ENCODE measurements at places on chromosomes 4 and X.

GRCh38 chrX:121975671-121976070, 928.3 kb downstream of the GLUD2 start:
- DNase-seq: no peak

- DNase-seq: no peak
Measured at GRCh38 chr4:165325732-165326512, 1.5 kb upstream of the MSMO1 start.

DNA sequence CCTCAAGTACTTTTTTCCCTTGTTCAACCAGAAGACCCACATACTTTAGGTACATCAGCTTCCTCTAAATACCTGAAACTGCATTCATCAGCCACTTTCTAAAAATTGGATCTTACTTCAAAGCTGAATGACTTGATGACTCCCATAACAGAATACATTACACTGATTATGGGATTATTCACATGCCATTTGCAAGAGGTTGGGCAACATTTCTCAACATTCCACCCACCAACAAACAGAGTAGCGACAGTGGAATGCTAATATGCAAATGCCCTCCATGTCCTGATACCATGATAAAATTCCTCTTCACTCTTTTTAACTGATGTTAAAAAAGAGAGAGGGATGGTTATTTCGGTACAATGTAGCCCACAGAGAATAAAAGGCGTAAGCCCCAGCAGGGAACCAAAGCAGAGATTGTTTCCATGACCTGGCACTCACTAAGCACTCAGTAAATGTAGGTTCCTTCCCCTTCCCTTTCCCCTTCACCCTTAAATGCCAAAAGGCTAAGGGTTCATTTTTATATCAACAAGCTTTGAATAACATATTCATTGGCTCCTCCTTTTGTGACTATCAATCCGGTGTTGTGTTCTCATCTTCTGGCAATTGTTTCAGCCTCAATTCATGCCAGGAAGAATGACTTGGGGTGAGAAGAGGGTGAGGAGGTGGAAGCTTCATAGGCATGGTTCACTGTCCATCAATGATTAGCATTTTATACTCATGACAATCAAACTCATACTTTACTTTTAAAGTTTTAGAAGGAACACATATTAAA, 317.2 kb downstream of the DHX15 start:
- DNase-seq: no peak

DNA sequence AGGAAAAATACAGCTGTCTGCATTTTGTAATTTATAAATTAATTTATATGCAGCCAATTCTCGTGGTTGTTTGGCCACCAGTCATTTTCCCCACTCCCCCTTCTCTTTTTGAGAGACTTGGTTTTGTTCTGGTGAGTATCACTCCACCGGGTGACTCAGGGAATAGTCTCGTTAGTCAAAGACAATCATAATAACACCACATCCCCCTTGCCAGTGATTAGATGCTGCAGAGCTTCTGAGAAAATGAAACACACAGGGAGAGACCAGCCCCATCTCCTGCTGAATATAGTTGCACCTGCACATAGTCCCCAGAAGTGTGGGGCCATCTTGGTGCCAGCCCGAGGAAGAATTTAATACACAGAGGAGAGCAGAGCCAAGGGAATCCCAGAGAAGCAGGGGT, 8.0 kb upstream of the FNIP2 start:
- no peak for DNase-seq

DNA sequence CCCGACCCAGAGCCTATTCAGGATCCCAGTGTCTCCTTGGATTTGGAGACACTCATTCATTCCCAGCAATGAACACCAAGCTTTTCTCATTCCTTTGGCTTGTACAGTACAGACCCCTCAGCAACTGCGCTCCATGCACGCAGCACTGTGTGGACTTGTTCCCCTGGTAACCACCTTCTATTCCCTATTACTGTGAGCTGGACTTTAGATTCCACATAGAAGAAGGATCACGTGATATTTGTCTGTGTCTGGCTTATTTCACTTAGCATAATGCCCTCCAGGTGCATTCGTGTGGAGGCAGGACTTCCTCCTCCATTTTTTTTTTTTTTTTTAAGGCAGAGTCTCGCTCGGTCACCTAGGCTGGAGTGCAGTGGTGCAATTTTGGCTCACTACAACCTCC, 106.4 kb downstream of the PHKA2 start:
- DNase-seq: no peak

DNA sequence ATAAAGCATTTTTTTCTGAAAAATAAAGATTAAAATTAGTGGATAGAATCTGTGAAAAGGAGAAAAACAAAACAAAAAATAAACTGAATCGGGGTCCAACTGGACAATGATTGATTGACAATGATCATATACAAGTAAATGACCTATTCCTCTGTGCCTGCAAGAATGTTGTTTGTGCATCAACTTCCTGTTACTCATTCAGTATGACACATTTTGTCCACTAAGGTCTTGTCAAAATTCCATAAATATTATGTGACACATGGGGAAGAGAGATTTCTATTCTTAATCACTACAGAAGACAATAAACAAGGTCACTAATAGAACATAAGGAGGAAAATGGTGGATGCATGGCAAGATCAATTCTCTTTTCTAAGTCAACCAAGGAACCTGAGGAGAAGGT, 54.9 kb downstream of the F8 start:
- DNase-seq: no peak

DNA sequence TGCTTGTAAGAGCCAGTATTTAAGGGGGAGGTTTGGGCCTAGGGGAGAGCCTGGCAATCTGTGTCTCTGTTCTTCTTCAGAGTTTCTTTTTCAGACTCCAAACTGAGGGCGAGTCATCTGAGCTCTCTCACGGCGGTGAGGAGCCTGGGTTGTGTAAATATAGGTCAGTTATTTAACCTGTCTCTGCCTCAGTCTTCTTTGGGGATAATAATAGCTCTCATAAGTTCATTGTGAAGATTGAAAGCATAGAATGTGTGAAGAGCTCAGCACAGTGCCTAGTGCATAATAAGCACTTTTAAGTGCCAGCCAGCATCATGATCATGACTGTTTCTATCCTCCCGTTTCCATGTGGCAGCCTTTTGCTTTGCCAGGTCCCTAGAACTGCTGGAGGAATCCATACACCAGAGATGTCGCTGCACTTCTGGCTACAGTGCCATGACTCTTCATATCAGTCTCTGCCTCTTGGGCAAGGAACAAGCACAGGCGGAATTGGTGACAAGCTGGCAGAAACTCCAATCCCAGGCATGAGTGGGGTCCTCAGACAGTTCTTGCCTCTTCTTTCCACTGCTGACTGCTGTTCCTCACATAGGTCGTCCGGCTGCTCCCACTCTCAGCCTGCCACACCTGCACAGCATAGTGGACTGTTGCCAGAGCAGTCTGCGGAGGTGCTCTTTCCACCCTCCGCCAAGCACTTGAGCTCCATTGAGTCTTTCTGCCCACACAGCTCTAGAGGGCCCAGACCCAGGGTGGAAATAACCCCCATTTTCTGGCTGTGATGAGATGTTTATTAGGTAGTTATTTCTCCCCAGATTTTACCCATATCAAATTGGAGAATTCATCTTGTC, 103.7 kb upstream of the MAML3 start:
- DNase-seq: no peak

DNA sequence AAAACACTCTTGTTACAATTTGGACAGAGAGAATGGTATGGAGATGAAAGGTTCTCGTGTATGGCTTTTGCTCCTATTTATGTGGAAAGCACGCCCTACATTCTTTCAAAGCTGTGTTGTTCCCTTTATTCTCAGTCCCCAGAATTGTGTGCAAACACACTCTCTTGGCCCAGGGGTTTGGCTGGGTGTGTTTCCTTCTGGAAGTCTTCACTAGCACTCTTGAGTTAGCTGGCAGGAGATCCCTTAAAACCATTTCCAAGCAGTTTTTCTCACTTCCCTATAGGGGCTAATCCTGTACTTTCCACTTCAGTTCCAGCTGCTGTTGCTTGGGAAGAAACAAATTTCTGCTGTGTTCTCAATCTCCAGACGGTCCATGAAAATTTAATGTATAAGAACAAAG, 35.1 kb downstream of the FHL1 start:
- no peak for DNase-seq

- DNase-seq: no peak
Measured at GRCh38 chrX:111585337-111585736, 73.9 kb downstream of the SERTM2 start.

- no peak for DNase-seq
Measured at GRCh38 chr4:132218406-132218805, 930.7 kb upstream of the PCDH10 start.

DNA sequence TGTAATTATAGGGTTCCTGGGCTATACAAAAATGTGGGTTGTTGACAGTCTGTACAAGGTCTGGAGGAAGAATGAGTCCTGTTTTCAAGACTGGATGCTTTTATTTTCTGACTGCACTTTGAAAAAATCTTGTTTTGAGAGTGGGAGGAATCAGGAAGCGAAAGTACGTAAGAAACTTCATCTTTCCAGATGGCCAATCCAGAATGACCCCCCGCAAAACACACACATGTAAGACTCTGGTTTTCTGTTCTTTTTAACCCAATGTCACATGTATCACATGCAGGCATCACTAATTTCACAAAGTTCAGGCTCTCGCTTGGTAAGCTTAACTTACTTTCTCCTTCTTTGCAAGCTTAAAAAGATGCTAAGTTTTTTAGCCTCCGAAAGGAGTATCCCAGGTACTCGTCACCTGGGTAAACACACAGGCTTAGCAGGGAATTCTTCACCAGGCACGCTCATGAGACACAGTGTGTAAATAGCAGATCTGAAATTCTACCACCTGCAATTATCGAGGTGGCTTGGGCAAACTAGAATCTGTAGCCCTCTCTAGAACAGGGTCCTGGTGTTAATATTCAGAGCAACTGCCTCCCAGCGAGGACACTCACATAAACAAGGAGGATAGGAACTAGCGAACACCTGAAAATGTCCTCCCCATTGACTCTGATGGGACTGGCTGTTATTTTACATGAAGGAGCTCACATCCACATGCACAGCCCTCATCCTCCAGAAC, 90.7 kb downstream of the NSUN7 start:
- DNase-seq: no peak

- no peak for DNase-seq
Measured at GRCh38 chr4:107866726-107867125, 42.0 kb downstream of the SGMS2 start.

DNA sequence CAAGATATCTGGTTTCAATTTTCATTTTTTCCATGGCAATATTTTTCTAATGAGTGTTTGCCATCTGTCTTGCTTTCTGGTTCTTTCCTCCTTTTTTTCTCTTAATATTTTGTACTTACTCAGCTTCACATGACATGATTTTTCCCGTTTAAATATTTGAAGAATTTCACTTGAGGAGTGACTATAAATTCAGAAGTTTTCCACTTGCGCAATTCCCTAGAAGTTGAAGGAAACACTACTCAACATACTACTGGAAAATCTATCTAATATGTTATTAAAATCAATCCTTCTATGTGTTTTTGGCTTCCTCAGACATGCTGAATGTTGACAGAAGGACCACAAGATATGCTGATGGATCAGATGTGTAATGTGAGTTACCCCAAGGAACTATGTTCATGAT, 36.8 kb upstream of the BANK1 start:
- DNase-seq: no peak

DNA sequence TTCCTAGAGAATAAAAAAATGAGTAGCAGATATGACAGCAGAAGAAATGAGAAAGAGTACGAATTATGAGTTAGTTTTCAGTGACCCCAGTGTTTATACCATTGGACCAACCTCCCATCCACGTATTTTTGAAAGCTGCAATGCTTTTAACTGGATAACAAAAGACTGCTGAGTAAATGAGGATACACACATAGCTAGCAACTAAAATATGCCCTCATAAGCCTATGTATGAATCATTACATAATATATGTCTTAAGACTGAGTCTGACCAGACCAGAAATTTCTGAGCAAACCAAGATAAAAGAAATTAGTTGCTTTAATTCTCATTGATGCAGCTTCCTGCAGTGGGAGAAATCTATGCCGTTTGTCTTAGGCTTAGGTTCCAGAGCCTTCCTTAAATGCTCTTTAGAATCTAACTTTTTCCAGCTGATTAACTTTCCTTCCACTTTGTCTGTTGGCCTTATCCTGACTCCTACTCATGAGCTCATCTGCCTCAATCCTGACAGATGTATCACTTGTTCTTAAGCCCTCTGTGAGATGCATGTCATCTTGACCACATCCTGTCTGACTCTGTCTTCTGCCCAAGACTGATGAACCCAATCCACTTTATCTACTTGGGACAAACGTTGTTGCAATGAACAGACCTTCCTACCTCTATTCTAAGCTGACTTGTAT, 301.4 kb upstream of the AADAT start:
- no peak for DNase-seq

GRCh38 chr4:8090744-8091301, 67.8 kb downstream of the ABLIM2 start:
- DNase-seq: no peak

DNA sequence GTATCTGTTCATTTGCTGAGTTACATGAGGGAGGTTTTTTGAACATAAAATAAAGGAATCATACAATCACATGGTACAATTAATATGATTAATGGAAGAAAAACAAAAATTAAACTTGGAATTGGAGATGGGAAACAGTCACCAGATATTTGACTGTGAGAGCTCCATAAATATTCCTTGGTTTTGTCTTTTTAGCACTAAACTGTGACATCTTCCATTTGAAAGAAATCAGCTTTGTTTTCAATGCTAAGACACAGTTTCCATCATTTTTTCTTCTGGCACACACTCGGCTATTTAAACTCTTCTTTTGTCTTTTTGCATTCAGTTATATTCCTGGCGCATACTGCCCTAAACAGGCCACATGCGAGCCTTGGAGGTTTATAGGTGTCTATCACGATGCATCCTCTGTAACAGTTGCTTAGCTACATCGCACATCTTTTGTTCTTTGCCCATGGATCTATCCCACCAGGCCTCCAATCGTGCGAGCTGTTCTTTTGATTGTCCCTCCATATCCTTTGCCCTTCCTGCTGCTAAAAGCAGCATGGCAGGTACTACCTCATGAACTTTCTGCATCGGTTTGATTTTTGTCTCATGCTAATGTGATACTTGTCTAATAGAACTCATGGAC, 158.3 kb downstream of the LDB2 start:
- DNase-seq: no peak

DNA sequence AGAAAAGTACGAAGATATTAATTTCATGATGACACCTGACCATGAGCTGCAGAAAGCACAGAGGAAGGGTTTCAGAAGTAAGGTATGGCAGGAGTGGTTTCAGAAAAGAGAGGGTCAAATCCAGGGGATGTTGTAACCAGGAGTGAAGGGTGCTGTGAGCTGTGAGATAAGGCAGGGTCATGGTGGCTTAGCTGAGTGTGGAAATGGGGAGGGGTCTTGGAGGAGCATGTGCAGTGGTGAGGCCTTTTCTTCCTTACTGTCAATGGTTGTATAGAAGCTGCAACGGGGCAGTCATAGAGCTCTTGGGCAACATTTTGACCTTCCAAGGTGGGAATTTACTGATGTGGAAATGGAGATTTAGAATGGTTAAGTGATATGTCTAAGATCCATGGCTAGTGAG, 2.5 kb downstream of the ANAPC4 start:
- DNase-seq: no peak

- DNase-seq: no peak
Measured at GRCh38 chrX:50100188-50100587, 100.6 kb downstream of the AKAP4 start.

DNA sequence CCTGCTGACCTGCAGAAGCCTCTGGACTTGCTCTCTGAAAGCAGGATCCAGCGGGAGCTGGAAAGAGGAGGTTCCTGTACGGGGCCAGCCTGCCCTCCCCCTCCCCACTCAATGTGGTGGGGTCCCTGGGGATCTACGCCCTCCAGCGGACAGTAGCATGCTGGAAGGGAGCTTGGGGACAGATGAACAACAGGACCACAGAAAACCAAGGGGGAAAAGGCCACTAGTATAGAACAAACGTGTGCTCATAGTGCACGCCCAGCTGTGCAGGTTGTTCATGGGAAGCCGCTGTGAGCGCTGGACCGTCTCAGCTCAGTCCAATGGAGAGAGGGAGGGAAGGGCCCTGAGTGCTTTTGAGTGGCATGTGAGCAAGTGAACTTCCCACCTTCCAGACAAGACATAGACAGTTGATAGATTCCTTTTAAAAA, 15.8 kb downstream of the HMX1 start:
- no peak for DNase-seq

Measured in CD4-positive, alpha-beta T cell treated with Interleukin-4 for 1 hour (primary cell).